ENCODE measurements at places on chromosomes 16 and 17.

GRCh38 chr17:16817201-16817600, 127.2 kb downstream of the CCDC144A start:
- no peak for DNase-seq

DNA sequence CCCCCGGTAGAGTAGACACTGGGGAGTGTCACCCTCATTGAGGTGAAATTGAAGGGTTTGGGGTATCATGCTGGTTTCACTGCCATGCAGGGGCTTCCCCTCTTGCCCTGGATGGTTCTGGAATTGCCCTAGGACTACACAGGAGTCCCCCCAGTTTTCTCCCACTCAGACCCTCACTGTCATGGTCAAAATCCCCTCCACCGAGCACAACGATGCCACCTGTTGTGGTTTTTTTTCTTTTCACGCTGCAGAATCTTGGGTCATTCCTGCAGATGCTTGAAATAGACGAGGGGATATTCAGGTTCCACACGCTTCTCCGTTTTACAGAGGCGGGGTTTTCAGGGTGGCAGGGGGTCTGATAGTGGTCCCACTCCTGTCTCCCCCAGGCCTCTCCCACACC, 255.6 kb downstream of the ENGASE start:
- no peak for DNase-seq

GRCh38 chr17:20033415-20033814, 24.3 kb downstream of the SPECC1 start:
- DNase-seq: no peak

GRCh38 chr16:877242-878071, 76.9 kb upstream of the GNG13 start:
- DNase-seq: no peak

DNA sequence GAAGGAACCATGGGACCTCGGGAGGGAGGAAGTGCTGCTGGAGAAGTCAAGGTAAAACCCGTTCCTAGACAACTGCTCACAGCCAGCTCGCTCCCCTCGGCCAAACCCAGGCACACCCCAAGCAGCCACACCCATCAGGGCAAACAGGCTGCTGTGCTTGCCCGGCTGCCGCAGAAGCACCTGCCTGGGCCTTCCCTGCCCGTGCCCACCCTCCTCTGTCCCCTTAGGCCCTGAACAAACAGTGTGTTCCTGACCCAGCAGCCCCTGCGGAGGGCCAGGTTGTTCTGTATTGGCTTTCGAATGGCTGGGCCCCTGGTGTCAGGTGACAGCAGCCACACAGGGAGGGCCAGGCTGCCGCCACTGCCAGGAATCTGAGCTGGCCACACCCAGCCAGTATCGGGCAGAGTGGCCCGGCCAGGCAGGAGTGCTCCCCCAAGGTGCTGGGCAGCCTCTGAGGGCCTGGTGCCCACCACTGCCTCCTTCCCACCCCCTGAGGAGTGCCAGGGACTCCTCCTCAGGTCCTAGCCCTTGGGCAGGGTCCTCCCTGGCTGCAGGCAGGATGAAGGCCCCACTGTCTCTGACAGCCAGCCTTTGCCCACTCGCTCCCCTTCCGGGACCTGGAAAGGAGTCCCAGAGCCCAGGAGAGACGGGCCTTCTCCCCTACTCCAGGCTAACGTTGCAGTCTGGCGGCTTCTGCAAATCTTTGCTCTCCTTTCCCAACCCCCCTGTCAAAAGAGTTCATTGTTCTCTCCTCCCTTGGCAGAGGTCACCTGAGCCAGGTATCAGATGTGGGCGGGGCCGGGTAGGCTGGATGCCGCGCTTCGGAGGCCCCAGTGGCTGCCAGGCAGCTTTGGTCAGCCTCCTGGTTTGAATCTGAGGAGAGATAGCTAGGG, 24.0 kb downstream of the LLGL2 start:
- no peak for DNase-seq

DNA sequence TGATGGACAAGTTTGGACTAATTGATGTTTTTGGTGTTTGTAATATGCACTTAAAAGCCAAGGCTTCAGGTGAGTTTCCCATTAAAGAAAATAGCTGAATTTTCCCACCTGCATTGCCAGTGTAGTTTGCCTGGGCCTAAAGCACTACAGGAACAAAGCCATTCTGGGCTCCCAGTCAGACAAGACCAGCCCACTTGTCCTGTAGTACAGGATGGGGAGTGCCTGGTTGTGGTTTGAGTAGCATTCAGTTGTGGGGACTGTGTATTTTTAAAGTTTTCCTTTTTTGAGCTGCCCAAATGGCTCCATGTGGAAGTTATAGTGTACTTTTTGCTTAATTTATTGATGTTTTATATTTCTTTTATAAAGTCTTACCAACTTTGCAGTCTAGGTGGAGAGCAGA, 91.7 kb downstream of the TANGO6 start:
- no peak for DNase-seq

GRCh38 chr16:9595393-9595792, 503.9 kb downstream of the HAPSTR1 start:
- DNase-seq: no peak

GRCh38 chr16:48538746-48539484, 71.1 kb downstream of the N4BP1 start:
- DNase-seq: no peak

GRCh38 chr17:10616502-10617119, 40.5 kb downstream of the MYH3 start:
- peak; percentile 61 for DNase-seq

DNA sequence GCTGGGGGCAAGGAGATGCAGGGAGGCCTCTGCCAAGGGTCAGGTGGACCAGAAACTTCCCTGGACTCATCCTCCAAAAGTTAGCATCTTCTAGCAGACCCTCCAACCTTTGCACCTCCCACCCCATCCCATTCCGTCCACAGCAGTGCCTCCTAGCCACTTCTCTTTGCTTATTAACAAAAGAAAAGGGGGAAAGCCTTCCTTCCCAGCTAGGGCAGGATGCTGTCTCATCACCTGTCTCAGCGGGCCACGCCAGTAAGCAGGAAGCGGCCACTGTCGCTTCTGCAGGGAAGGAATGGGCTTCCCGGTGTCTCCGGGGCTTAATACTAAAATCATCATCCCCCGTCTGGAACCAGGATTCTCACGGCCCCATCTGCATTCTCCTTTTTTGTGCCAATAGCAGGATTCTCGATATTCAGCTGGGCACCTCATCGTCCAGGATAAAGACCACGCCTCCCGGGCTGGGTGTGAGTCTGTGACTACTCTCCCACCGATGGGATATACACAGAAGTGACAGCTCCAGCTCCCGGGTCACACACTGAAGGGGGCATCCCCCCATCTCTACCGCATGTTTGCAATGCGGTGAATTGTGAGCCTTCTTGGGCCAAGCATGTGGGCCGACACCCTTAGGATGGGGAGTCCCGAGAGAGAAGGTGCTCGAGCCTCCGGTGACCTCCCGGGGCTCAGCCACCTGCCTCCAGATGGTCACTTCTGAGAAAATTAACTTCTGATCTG, 15.5 kb upstream of the RBFOX3 start:
- DNase-seq: peak; percentile 4

GRCh38 chr16:86968866-86969265, 348.3 kb downstream of the C16orf95 start:
- no peak for DNase-seq

DNA sequence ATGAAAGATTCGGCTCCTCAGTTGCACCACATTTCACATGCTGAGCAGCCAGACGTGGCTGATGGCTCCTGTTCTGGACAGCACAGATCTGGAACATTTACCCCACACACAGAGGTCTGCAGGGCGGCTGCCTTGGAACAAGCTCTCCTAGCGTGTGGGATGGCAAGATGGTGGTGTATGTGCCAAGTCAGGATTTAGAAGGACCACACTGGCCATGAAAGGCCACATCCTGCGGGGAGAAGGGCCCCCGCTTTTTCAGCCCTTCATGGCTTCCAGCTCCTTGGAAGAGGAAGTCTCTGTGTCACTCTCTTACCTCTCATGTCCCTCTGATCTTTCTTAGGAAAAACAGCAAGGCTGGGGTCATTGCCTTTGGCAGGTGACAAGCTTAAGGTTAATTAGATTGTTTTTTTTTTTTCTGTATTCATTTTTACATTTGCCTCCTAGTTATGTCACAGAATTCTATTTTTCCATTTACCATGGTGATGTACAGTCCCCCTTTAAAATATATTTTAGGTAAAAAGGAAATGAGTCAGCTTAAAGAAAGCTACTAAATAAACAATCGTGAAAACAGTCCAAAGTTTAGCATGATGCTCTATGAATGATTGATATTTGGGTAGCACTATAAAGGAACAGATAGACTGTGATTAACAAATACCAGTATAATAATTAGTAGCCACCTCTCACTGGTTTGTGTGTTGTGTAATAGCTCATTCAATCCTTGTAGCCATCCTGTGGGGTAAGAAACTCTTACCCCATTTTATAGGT, 396.6 kb downstream of the CPPED1 start:
- no peak for DNase-seq

GRCh38 chr16:53502331-53503269, at the start of gene AKTIP:
AKTIP (minus strand) TSS chr16:53503209; CDS start chr16:53500259, 2,950 bp downstream.
- no peak for DNase-seq

GRCh38 chr17:10396524-10397163, 23.8 kb upstream of the MYH13 start:
- DNase-seq: no peak

GRCh38 chr16:31452631-31453106, 6.6 kb upstream of the ARMC5 start:
- no peak for DNase-seq

GRCh38 chr16:85557971-85558657, 55.0 kb upstream of the GSE1 start:
- DNase-seq: no peak

DNA sequence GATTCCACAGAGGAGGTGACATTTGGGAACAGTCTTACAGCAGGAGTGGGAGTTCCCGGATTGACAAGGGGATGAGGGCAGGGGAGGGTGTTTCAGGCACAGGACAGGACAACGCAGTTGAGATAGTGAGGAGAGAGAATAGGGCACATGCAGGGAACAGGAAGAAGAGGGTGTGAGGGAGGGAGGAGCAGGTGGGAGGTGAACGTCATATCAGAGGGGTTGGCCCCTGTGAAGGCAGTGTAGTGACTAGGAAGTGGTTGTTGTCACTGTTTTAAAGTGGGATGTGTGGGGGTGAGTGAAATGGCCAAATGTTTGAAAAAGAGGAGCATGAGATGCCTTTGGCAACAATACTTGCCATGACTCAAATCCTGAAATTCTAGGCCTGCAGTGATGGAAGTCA, 12.2 kb downstream of the PRKCB start:
- DNase-seq: no peak

Data from GM12892 (cell line).